MCF 10A (cell line): ENCODE measurements at places on chromosomes 7 and 10. TPM values are rescaled to one million over a fixed set of nuclear protein-coding genes. Genes with fewer than 3 reads are reported as not detected.

GRCh38 chr7:148547951-148548350 lies 42.6 kb upstream of the C7orf33 start:
- DNase-seq: no peak
- no peaks in the 10 kb centered on the region for H3K4me1 ChIP-seq
- H3K27me3 ChIP-seq: no peaks in the 10 kb centered on the region
- no peak overlapping the region for H3K4me3 ChIP-seq

DNA sequence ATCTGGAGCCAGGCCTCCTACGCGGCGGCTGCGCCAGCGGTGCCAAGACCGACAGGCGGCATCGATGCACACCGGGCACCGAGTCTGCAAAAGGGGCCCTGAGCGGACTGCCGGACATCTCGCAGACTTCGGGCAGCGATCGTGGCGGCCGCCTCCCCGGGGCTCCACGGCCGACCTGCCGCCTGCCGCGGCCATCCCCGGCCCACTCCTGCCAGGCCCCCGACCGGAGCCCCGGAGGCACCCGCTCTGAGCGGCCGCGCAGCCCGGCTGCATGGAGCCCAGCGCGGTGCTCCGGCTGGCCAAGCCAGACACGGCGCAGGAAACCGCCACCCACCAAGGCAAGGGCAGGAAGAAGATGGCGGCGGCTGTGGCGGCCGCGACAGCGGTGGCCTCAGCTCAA lies 154.2 kb upstream of the KCTD7 start:
- DNase-seq: no peak
- no peak overlapping the region for H3K4me3 ChIP-seq
- H3K4me1 ChIP-seq: no peaks in the 10 kb centered on the region
- no peaks in the 10 kb centered on the region for H3K27me3 ChIP-seq
- H3K27ac ChIP-seq: no peak overlapping the region

- no peaks in the 10 kb centered on the region for H3K36me3 ChIP-seq
- no peaks in the 10 kb centered on the region for H3K4me1 ChIP-seq
- H3K27me3 ChIP-seq: no peaks in the 10 kb centered on the region
- no peak overlapping the region for H3K27ac ChIP-seq
- no peak overlapping the region for H3K4me3 ChIP-seq
- DNase-seq: no peak
These were observed 72.8 kb upstream of the NMT2 start for GRCh38 chr10:15241306-15241705.

- no peak overlapping the region for H3K27ac ChIP-seq
- H3K4me3 ChIP-seq: no peak overlapping the region
- peak; percentile 63 for DNase-seq
- no peaks in the 10 kb centered on the region for H3K36me3 ChIP-seq
These were observed 607.2 kb upstream of the MGMT start for GRCh38 chr10:128859738-128860386.

DNA sequence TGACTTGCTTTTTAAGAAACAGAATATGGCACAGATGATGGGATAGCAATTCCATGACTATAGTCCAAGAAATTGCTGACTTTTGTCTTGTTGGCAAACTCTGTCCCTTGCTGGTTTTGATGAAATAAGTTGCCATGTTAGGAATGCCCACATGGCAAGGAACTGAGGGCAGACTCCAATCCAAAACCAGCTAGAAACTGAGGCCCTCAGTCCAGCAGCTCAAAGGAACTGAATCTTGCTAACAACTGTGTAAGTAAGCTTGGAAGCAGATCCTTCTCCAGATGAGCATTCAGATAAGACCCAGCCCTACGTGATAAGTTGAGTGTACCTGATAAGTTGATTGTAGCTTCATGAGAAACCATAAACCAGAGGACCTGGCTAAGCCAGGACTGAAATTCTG lies 64.3 kb upstream of the BMPER start:
- H3K36me3 ChIP-seq: no peaks in the 10 kb centered on the region
- peaks cover 11% of the 10 kb centered on the region for H3K4me1 ChIP-seq
- H3K27me3 ChIP-seq: no peaks in the 10 kb centered on the region

- no peak for DNase-seq
- peaks cover 14% of the 10 kb centered on the region for H3K36me3 ChIP-seq
- H3K4me1 ChIP-seq: peaks cover 21% of the 10 kb centered on the region
- H3K27me3 ChIP-seq: no peaks in the 10 kb centered on the region
These were observed 56.0 kb upstream of the NEBL start for GRCh38 chr10:20953120-20953519.

DNA sequence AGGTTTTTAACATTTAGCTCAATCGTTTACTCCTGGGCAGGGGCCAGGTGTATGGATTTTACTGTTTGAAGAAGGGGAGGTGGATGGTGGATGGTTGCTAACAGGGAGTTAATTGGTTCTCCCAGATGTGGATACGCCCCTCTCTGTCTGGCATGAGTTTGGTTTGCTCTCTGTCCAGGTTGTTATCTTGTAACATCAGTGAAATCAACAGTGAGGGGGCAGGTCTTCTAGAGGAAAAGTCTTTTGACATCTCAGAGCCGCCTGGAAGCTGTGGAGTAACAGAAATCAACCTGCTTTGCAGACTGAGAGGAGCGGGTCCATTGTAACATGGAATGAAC lies 243.4 kb downstream of the MGMT start:
- no peaks in the 10 kb centered on the region for H3K4me1 ChIP-seq
- no peak overlapping the region for H3K4me3 ChIP-seq
- H3K36me3 ChIP-seq: peaks cover 6% of the 10 kb centered on the region
- DNase-seq: no peak
- H3K27ac ChIP-seq: no peak overlapping the region

GRCh38 chr7:820341-820740 lies 11.9 kb upstream of the SUN1 start:
- DNase-seq: no peak
- no peak overlapping the region for H3K4me3 ChIP-seq
- peaks cover 37% of the 10 kb centered on the region for H3K4me1 ChIP-seq
- H3K27ac ChIP-seq: no peak overlapping the region

GRCh38 chr10:14009371-14010100 lies 321.2 kb downstream of the FRMD4A start:
- no peak for DNase-seq
- H3K27me3 ChIP-seq: no peaks in the 10 kb centered on the region
- peak overlapping the region; percentile 64 for H3K4me3 ChIP-seq
- H3K27ac ChIP-seq: no peak overlapping the region
- peaks cover 8% of the 10 kb centered on the region for H3K4me1 ChIP-seq
- H3K36me3 ChIP-seq: no peaks in the 10 kb centered on the region

DNA sequence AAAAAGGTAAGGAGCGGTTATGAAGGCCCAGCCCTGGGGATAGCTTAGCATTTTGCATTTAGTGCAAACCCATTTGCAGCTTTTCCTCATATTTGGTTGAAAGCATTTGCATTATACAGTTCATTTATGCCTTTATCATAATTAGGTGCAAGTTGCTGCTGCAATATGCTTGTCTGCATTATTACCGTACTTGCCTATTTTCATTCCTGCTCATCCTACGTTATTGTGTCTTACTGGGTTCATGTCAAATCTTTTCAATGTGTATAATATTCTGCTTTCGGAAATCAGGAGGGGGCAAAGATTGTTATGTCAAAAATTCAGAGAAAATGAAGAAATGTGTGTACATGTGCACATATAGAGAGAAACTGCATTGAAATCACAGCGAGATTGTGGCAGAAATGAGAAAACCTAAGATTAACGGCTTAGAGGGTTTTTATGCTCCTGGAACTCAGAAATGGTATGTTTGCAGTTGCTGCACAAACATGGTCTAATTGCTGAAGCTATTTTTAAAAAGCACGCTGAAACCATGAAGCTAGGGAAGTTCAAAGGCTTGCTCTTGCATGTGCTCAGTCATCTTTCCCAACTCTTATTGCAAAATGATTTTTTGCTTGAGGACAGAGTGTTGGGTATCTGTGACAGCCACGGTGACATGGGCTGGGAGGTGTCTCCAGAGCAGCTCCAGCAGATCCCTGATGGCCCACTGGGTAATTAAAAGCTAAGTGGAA lies 613.2 kb downstream of the SDK1 start:
- no peaks in the 10 kb centered on the region for H3K27me3 ChIP-seq
- H3K4me3 ChIP-seq: no peak overlapping the region
- DNase-seq: peak; percentile 20
- H3K27ac ChIP-seq: no peak overlapping the region
- H3K36me3 ChIP-seq: peaks cover 10% of the 10 kb centered on the region
- H3K4me1 ChIP-seq: peaks cover 30% of the 10 kb centered on the region

- no peaks in the 10 kb centered on the region for H3K36me3 ChIP-seq
- DNase-seq: no peak
- H3K4me1 ChIP-seq: no peaks in the 10 kb centered on the region
- H3K27ac ChIP-seq: no peak overlapping the region
- H3K27me3 ChIP-seq: peaks cover 65% of the 10 kb centered on the region
- H3K4me3 ChIP-seq: no peak overlapping the region
These were observed 16.1 kb upstream of the TRPV6 start for GRCh38 chr7:142901426-142902259.

DNA sequence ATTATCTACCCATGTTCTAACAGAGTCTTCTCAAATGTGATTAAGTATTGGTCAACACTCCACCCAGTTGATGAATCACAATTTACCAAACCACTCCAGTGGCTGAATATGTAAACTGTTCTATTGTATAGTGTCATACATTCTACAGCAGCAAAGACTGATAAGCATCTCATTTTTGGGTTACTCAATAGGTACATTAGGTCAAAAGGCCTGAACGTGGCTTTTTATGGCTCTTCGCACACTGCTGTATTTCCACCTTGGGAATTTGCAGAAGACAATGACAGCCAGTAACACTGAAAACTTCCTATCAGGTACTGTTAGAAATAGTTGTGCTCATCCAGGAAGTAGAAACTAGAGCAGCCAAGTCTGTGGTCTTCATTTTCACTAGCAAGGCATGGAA lies 166.9 kb downstream of the GLI3 start:
- H3K4me3 ChIP-seq: peak overlapping the region; percentile 11
- H3K27ac ChIP-seq: peak overlapping the region; percentile 84
- peaks cover 46% of the 10 kb centered on the region for H3K4me1 ChIP-seq
- no peaks in the 10 kb centered on the region for H3K27me3 ChIP-seq
- H3K36me3 ChIP-seq: peaks cover 26% of the 10 kb centered on the region
- peak; percentile 73 for DNase-seq

DNA sequence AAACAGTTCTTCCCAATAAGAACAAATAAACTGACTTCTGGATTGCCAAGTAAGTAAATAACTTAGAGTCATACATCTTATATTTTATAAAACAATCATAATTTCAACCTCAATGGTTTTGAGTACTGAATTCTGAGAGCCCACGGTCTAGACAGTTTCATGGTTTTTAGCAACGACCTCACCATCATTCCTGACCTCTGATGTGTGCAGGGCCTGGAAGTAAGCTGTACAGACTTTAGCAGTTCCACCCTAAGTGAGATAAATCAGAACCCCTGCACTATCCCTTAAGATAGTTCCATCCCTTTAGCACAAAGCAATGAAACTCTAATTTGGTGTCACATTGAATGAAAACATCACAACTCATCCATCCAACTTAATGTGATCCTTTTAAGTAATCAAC lies 86.0 kb downstream of the NEBL start:
- H3K27ac ChIP-seq: no peak overlapping the region
- peaks cover 9% of the 10 kb centered on the region for H3K36me3 ChIP-seq
- H3K27me3 ChIP-seq: no peaks in the 10 kb centered on the region
- no peak for DNase-seq
- peaks cover 6% of the 10 kb centered on the region for H3K4me1 ChIP-seq

TET1 gene
- total RNA-seq: 0.05 TPM in 1 of 2 replicates, not detected in the other

SLC18A3 gene
- total RNA-seq: not detected in 2 replicates

HHEX gene
- 0.19 and 0.54 TPM in 2 replicates for total RNA-seq

COL1A2 gene
- total RNA-seq: not detected in 2 replicates

APBB1IP gene
- not detected in 2 replicates for total RNA-seq
